ENCODE measurements at places on chromosomes 4 and X.

- no peak overlapping the region for H3K27ac ChIP-seq
- no peaks in the 10 kb centered on the region for H3K4me1 ChIP-seq
- no peaks in the 10 kb centered on the region for H3K27me3 ChIP-seq
- H3K36me3 ChIP-seq: peaks cover 5% of the 10 kb centered on the region
- no peak for DNase-seq
- H3K4me3 ChIP-seq: no peak overlapping the region
Observed at GRCh38 chrX:1355131-1356046, 18.8 kb downstream of the IL3RA start.

DNA sequence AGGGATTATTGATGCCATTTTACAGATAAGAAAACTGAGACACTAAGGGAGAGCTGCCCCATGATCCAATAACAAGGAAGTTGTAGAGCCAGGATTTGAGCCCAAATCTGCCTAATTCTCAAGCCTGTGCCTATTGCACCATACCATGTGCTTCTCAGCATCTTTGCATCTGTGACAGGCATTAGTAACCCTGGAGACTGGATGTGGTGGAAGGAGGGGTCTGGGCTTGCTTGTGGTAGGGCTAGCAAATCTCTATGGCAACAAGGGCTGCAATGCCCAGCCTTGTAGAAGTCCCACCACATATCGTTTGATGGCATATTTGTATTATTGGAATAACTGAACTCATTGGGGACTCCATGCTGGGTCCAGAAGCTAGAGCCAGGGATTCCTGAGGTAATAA lies 58.1 kb downstream of the RTL5 start:
- peaks cover 98% of the 10 kb centered on the region for H3K27me3 ChIP-seq
- no peaks in the 10 kb centered on the region for H3K36me3 ChIP-seq

DNA sequence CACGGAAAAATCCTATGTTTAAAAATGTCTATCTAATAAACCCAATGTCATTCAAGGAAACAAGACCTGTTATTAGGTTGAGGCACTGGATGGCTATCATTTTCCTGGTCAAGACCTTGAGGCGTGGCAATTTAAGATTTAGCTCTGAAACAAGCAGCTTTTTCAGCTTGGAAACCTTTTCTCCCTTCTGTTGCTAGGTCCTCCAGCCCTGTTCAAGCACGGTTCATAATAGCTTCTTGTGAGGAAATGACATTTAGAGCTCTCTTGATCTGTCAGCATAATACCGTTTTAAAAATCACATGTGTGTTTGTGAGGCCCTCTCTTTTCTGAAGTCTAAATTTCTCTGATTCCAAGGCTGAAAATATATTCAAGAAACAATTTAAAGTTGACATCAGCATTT lies 133.6 kb upstream of the GRPR start:
- H3K4me1 ChIP-seq: peaks cover 5% of the 10 kb centered on the region
- no peak overlapping the region for H3K27ac ChIP-seq

DNA sequence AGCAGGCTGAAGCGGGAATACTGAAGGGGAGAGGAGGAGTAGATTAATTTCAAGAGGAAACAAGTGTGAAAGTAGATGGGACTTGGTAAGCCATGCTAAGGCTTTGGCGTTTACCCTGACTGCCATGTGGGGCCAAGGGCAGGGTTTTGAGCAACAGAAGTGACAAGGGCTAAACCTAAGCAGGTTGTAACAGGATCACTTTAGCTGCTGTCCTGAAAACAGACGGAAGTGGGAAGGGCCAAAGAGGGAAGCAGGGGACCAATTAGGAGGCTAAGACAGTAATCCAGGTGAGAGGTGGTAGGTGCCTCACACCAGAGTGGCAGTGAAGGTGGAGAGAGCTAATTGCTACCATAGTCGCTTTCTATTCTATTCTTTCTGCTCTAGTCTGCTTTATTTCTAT lies 166.5 kb downstream of the PJA1 start:
- peak; percentile 64 for DNase-seq
- H3K36me3 ChIP-seq: no peaks in the 10 kb centered on the region
- peaks cover 18% of the 10 kb centered on the region for H3K27me3 ChIP-seq
- H3K27ac ChIP-seq: no peak overlapping the region
- H3K4me1 ChIP-seq: peaks cover 20% of the 10 kb centered on the region
